ENCODE measurements at places on chromosomes 5 and 9.

GRCh38 chr9:128809831-128810230, 8.5 kb upstream of the ENDOG start:
- no peak for DNase-seq

- no peak for DNase-seq
Observed at GRCh38 chr5:10432059-10433008, 9.3 kb upstream of the ROPN1L start.

GRCh38 chr5:8826508-8826907, 719.4 kb downstream of the SEMA5A start:
- DNase-seq: no peak

GRCh38 chr5:10552183-10553143, 11.4 kb upstream of the ANKRD33B start:
- no peak for DNase-seq

- no peak for DNase-seq
Observed at GRCh38 chr9:115999498-115999897, 154.1 kb upstream of the PAPPA start.

DNA sequence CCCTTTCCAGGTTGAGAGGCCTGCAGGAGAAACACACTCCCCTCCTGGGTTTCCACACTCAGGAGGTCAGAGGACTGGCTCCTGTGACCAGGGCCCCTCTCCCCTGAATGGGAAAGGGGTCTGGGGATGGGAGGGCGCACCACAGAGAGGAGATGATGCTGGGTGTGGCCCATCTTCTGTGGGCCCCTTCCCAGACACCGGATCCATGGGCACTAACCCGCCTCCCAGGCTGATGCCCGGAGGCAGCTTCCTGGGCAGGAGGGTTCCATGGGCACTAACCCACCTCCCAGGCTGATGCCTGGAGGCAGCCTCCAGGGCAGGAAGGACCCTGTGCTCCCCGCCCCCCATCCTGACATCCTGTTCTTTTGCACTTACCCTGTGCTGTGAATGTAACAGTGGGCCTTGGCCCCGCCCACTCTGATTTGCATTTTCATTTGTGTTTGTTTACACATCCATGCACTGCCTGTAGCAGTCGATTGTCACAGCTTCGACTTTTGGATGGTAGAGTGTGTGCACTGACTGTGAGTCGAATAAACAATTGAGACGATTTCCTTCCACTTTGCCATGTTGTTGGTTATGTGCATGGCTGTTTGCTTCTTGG, 9.3 kb upstream of the DOLPP1 start:
- DNase-seq: no peak

DNA sequence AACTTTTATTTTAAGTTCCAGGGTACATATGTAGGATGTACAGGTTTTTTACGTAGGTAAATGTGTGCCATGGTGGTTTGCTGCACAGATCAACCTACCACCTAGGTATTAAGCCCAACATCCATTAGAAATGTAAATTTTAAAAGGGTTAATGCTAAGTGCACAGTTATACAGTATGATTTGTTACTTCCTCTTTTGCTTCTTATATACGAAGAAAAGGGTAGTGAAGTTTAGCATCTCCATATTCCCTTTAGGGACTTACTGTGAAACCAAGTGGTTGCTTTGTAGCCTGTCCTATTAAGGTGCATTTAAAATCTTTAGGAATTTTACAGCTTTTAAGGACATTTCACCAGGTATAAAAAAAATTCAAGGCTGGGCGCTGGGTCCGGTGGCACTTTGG, 46.4 kb downstream of the RBM27 start:
- no peak for DNase-seq

DNA sequence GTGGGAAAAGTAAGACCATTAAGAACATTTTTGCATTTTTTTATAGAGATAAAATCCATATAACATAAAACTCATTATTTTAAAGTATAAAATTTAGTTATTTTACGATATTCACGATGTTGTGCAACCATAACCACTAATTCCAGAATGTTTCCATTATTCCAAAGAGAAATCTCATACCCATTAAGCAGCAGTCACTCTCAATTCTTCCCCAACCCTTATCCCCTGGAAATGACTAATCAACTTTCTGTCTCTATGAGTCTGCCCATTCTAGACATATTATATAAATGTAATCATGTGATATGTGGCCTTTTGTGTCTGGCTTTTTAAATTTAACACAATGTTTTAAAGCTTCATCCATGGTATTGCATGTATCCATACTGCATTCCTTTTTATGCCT, 115.6 kb upstream of the ADAMTSL1 start:
- DNase-seq: no peak
